ENCODE measurements at places on chromosomes 13 and 19. TPM values are rescaled to one million over a fixed set of nuclear protein-coding genes. Genes with fewer than 3 reads are reported as not detected.

DNA sequence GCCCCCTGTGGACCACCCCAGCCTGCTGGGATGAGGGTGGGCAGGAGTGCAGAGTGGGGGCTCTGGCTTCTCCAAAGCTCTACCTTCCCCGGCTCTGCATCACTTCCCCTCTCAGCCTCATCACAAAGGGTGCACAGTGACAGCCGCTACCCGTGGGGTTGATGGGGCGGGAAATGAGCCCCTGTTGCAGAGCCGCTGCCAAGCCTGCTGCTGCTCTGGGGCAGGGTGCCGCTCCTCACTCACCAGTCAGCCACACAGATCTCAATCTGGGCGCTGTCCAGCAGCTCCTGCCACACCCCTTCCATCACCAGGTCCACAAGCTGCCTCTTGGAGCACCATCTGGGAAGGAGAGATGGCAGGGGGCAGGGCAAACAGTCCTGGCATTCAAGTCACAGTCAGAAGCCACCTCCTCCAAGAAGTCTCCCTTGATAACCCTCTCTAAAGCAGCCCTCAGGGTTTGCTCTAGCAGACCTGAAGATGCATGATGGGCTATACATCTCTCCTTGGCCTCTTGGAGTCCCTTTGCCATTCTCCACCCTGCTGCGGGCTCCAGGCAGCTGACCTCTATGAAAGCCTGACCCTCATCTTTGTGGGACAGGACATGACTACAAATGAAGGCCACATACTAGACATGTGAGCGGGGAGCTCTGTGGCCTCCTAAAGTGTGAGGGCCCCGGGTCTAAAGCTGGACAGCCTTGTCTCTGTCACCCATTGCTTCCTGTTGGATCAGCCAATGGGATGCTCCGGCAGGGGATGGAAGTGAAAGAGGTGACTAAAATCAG is 15.7 kb downstream of the MRPS12 start:
- DNase-seq: no peak

- no peak for DNase-seq
Measured at GRCh38 chr13:74442751-74443150, 308.5 kb upstream of the KLF12 start.

The SIGLEC14 gene
- 4.2 TPM for total RNA-seq

The ZNF134 gene
- total RNA-seq: 16.2 TPM

DNA sequence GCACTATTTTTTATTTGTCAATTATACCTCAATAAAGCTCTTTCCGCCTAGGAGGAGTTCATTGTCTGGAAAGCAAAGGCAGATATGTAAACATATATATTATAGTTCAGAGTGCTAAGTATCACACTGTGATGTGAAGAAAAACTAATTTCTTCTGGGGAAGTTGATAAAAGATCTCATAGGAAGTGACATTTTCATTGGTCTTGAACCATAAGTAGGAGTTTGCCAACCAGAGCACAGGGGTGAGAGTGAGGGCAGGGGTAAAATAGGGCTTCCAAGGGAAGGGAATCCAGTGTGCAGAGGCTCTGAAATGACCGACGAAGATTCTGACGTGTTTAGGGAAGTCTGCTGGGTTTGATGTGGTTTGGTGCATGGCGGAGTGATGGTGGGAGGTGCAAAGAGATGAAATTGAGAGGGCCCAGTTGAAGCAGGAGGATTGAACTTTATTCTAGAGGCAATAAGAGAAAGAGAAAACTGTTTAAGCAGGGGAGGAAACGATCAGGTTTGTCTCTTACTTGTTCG is 780 bp upstream of the GTF2F2 start:
- DNase-seq: no peak

- DNase-seq: no peak
Measured at GRCh38 chr13:81757348-81757970, 1416.5 kb upstream of the SPRY2 start.

DNA sequence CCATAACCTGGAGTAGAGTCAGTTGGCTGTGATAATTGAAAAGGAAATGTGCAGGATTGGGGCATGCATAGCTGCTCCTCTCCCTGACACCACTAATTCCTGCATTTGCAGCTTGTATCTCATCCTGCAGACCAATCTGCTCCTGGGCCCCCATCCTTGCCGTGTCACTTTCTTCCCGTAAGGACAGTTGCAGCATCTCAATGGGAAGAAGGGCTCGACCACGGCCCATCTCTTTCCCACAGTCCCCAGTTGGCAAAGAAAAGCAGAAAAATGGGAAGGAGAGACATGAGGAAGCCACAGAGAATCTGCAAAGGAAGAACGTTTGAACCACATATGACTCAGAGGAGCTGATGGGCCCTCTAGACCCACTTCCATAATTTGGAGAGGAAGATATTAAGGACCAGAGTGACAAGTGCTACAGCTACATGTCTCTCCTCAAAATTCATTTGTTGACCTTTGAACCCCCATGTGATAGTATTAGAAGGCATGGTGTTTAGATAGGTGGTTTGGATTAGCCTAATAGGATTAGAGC is 1.8 kb upstream of the SIGLEC12 start:
- no peak for DNase-seq

The SYNGR4 gene
- total RNA-seq: not detected

- no peak for DNase-seq
Measured at GRCh38 chr13:91144054-91144453, 203.4 kb upstream of the MIR17HG start.

Data from left cardiac atrium (tissue), 4 donors.